ENCODE measurements at places on chromosomes 13 and 19.

DNA sequence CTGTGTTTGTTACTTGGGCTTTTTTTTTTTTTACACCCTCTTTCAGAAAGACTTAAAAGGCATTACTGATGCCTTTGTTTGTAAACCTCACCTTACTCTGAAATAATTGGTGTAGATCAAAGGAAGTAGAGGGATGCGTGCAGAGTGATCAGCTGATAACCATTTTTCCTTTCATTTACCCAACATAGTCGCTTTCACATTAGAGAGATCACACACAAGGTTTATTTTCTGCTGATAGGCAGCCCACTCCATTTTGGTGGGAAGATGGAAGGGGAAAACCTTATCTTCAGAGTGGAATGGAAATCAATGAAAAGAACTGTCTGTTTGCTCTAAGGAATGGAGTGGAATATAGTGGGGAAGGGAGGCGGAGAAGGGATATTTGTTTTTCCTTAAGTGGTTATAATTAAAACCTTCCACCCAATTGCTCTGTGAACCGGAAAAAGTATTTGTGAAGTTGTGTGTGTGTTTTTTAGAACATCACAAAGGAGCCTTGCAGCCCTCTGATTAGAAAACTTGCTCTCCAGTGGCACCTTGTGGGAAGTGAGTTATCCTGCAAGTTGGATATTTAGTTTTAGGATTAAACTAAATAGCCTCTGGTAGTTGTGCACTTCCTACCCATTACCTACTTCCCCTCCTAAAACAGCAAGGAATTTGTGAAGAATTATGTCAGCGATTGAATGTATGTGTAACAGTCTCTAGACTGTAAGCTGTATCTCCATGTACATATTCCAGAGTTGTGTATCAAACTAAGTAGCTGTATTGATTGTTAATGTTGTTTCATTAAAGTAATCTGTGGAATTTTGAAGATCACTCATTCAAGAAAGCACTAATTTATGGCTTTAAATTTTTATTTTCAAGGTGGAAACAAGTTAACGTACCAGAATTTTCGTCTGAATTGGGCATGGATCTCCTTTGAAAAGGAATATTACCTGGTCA, 76.8 kb downstream of the FREM2 start:
- peak; percentile 54 for DNase-seq

GRCh38 chr13:106623799-106624460, 56.0 kb upstream of the ARGLU1 start:
- DNase-seq = no peak

- DNase-seq = no peak
Observed at GRCh38 chr19:49333811-49334288, 1.4 kb upstream of the CD37 start.

GRCh38 chr13:74077792-74078191, 56.4 kb downstream of the KLF12 start:
- peak; percentile 37 for DNase-seq

DNA sequence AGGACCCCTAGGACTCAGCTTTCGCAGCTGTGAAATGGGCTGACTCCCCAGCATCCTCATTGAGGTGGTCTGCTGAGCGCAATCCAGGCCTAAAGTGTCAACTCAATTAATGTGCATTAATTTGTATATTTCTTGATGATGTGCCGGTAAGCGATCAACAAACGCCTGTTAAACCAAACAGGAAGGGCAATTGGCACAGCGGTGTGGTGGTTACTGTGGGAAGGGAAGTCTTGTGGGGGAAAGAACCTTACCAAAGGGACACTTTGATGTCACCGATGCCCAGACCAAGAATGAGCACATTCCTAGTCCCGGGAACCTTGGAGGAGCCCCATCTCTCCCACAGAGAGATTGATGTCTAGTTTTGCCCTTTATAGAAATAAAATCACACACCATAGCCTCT, 1.6 kb downstream of the JAK3 start:
- DNase-seq = no peak

DNA sequence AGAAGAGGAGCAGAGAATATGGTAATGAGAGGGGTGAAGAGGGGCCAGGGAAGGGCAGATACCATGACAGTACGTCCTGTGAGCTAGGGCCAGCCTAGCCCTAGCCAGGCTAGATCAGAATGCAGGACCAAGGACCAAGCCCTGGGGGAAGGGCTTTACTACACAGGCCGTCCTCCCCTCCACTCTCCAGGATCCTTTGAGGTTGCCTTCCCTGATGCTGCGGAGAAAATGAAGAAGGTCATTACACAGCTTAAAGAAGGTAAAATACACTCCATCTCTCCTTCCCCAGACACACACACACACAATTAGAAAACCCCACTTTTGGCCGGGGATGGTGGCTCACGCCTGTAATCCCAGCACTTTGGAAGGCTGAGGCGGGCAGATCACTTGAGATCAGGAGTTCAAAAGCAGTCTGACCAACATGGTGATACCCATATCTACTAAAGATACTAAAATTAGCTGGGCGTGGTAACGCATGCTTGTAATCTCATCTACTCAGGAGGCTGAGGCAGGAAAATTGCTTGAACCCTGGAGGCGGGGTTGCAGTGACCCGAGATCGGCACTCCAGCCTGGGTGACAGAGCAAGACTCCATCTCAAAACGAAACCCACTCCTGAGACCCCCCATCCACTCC, 8.5 kb downstream of the SPACA6 start:
- DNase-seq = no peak

GRCh38 chr19:11435833-11436313, 438 bp downstream of the PRKCSH start:
- DNase-seq = no peak
